Fibroblast of lung (primary cell): ENCODE measurements at places on chromosomes 3 and 15.

DNA sequence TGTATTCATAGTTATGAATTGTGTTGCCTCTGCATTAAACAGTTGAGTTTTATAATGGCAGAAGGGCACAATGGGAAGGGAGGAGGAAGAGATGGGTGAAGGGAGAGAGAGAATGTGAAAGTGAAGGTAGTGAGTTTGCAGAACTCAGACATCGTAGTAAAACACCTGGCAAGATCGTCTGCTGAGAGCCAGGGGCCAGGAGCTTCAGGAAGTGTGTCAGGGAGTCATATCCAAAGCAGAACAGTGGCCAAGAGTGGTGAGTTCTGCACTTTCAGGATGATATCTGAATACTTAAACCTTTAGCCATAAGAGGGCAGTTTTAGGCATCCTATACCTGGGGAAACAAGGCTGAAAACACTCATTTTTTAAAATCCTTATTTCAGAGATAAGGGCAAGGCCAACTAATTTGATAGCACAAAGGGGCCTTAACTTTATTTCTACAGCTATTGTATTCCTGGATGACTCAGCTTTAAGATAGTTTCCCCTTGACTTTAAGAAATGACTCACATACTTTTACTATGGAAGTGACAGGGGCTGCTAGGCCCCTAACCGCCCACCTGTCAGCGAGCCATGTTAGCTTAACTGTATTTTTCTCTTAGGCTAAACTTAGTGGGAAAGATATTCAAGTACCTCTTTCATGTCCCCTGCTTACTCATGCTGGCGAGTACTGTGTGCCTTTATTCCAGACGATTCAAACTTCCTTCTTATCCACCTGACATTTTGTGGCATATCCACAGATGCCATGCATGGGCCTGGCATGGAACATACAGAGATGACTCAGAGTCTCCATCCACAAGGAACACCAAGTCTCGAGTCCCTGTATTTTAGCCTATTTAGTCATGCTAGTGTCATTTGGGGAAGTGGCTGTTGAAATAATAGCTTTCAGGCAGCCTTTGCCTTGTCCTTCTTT is 53.9 kb downstream of the RLBP1 start:
- H3K4me3 ChIP-seq = no peak overlapping the region
- H3K27ac ChIP-seq = no peak overlapping the region
- H3K4me1 ChIP-seq = peaks cover 5% of the 10 kb centered on the region
- DNase-seq = peak; percentile 94
- H3K27me3 ChIP-seq = no peaks in the 10 kb centered on the region
- H3K36me3 ChIP-seq = no peaks in the 10 kb centered on the region

GRCh38 chr3:131901686-131902085 is 133.1 kb downstream of the CPNE4 start:
- H3K36me3 ChIP-seq = no peaks in the 10 kb centered on the region
- H3K4me3 ChIP-seq = no peak overlapping the region
- H3K27ac ChIP-seq = no peak overlapping the region
- DNase-seq = no peak

- H3K27ac ChIP-seq = no peak overlapping the region
- H3K36me3 ChIP-seq = no peaks in the 10 kb centered on the region
- H3K4me3 ChIP-seq = no peak overlapping the region
- DNase-seq = peak; percentile 49
- H3K4me1 ChIP-seq = no peaks in the 10 kb centered on the region
These were observed 6.5 kb downstream of the PDCD10 start for GRCh38 chr3:167728176-167728575.

DNA sequence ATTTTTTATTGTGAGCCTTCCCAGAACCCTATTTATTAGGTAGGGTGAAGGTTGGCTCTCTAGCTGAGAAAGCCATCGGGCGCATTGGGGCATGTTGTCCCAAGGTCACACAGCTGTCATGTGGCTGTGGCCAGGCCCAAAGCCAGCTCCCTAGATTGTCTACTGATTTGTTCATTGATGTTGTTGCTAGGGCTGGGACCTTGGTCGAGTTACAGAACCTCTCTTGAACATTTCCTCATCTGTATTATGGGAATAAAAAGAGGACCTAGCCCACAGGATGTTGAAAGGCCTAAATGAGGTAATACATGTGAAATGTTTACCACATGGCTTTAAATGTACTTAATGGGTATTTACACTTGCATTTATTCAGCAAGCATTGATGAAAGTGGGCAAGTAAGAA is 252.5 kb downstream of the SUCLG2 start:
- H3K4me3 ChIP-seq = no peak overlapping the region
- DNase-seq = no peak
- H3K36me3 ChIP-seq = no peaks in the 10 kb centered on the region
- no peaks in the 10 kb centered on the region for H3K27me3 ChIP-seq
- H3K27ac ChIP-seq = no peak overlapping the region
- H3K4me1 ChIP-seq = no peaks in the 10 kb centered on the region

DNA sequence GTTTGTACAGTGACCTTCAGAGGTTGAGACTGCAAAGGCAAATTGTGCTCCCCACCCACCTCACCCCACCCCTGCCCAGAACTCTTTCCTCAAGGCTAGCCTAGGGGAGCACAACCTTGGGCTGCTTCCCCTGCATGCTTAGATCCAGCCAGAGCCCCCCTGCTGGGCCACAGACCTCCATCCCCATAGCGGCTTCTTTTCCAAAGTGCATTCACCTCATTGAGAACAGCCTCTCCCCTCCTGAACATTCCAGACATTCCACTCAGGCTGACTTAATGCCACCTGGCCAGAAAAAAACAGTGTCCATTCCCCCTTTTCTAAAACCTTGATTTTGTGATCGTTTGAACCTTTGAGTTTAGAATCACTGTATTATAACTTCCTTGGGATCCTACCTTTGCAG is 124.4 kb upstream of the TOPAZ1 start:
- no peak overlapping the region for H3K4me3 ChIP-seq
- H3K27ac ChIP-seq = no peak overlapping the region
- no peaks in the 10 kb centered on the region for H3K4me1 ChIP-seq

DNA sequence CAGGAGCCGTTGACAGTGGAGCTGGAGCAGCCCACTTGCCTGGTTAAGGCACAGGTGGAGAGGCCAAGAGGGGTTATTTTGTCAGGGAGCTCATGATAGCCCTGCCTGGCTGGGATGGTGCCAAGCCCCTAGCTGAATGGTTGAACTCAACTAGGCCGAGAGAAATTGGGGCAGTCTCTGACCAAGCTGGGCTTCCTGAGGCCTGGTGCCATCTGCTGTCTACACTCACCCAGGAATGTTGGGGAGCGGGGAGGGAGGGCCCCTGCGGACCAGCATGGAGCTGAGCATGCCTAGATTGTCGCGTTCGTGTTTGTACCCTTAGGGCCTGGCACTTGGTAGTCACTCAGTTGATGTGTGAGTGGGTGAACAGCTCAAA is 1.2 kb downstream of the BRPF1 start:
- peak overlapping the region; percentile 51 for H3K4me3 ChIP-seq
- no peak for DNase-seq
- peaks cover 5% of the 10 kb centered on the region for H3K4me1 ChIP-seq
- peaks cover 10% of the 10 kb centered on the region for H3K36me3 ChIP-seq

GRCh38 chr3:65412588-65412987 is 626.1 kb downstream of the MAGI1 start:
- no peak for DNase-seq
- no peaks in the 10 kb centered on the region for H3K27me3 ChIP-seq
- H3K4me3 ChIP-seq = no peak overlapping the region
- no peaks in the 10 kb centered on the region for H3K4me1 ChIP-seq
- no peaks in the 10 kb centered on the region for H3K36me3 ChIP-seq
